ENCODE measurements at places on chromosomes 12 and 14.

GRCh38 chr12:12792421-12792820 is 7.0 kb downstream of the APOLD1 start:
- H3K4me1 ChIP-seq: peaks cover 13% of the 10 kb centered on the region
- no peaks in the 10 kb centered on the region for H3K27me3 ChIP-seq
- H3K27ac ChIP-seq: no peak overlapping the region
- H3K36me3 ChIP-seq: no peaks in the 10 kb centered on the region
- no peak for DNase-seq

DNA sequence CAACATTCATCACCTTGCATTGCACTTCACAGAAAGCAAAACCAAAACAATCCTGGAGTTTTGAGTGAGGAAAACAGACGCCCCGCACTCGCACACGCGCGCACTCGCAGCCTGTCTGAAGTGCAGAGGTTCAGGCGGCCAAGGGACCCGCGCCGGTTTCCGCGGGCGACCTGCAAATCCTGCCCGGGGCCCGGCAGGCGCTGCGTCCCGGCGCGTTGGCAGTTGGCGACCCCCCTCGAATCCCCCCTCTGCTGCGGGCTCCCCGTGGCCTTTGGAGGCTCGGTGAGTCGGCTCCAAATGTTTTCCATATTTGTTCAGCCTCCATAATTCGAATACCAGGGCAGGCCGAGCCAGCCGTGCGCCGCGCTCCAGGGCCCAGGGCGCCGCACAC is at the start of gene SSPN:
SSPN (plus strand) TSS at position 324 of the 391 bp plus-strand sequence. CDS start 100 bp downstream, outside the sequence.
- H3K4me1 ChIP-seq: no peaks in the 10 kb centered on the region
- H3K4me3 ChIP-seq: peak within 1 kb of the TSS; percentile 52
- H3K27me3 ChIP-seq: peaks cover 6% of the 10 kb centered on the region

DNA sequence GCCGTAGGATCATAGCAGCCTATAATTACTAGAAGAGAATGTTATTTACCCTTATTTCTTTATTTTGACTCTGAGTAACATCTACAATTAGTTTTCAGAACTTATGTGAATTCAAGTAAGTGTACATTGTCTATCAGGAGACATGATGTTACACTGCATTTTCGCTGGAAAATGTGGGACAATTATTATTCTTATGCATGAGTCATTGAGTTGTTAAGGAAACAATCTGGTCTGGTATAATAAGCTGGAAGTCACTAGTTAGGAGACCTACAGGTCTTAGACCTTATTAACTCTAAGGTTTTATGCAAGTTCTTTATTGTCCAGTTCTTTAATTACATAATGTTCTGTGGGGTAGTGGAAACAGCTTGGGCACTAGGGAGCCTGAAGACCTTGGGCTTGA is 5.8 kb downstream of the KTN1 start:
- no peaks in the 10 kb centered on the region for H3K36me3 ChIP-seq
- no peak for DNase-seq
- peaks cover 8% of the 10 kb centered on the region for H3K4me1 ChIP-seq
- H3K27me3 ChIP-seq: no peaks in the 10 kb centered on the region

DNA sequence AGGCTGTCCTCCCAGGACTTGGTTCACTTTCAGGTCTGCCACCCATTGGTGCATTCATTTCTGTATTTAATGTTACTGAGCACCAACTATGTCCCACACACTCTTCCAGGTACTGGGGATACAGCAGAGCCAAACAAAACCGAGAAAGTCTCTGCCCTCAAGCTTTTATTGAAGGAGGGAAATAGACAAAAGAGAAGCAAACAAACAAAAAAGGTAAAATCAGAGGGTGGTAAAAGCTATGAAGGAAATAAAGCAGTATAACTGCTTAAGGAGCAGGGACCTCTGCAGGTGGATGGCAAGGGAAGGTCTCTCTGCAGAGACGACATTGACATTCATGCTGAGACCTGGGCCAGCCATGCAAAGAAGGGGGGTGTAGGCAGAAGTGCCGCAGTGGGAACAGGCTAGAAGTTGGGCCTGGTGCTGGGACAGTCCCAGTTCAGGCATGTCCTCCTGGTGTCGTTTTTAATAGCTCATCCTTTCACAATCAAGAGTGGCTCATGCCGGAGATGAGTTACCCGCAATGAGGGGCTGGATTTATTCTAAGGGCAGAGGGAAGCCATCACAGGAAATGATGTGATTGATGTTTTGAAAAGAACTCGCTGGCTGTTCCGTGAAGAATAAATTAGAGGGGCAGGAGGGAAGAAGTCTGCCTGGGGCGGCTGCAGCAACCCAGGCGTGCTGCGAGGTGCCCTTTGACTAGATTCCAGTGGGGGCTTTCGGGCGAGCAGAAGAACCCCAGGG is 72.8 kb downstream of the IRF2BPL start:
- H3K36me3 ChIP-seq: no peaks in the 10 kb centered on the region
- peak overlapping the region; percentile 100 for H3K27ac ChIP-seq
- DNase-seq: peak; percentile 66
- H3K4me1 ChIP-seq: peaks cover 69% of the 10 kb centered on the region
- H3K27me3 ChIP-seq: no peaks in the 10 kb centered on the region
- H3K4me3 ChIP-seq: peak overlapping the region; percentile 68

DNA sequence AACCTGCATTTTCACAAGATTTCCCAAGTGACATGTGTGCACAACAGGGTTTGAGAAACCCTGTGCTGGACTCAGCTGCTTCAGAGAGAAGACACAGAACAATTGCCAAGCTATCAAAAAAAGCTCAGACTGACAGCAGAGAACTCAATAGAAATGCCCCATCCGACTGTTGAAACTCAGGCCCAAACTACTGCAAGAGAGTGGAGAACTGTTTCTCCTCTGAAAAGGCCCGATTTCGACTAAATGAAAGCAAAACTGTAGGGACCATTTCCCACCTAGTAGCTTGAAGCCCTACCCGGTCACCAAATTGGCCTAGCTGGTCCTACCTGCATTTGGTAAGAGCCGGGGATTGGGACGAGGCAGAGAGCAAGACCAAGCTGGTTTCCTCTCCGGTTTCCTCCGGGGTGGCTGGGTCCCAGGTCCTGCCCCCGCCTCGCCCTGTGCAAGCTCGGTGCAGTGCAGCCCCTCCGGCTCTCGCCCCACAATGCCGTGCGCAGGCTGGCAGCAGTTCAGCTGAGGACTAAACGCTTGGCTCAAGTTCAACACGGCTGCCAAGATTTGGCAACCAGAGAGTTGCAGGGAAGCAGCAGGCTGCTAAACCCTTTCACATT is 1180.6 kb downstream of the VRK1 start:
- no peak for DNase-seq
- no peaks in the 10 kb centered on the region for H3K4me1 ChIP-seq
- no peaks in the 10 kb centered on the region for H3K36me3 ChIP-seq
- H3K4me3 ChIP-seq: no peak overlapping the region

DNA sequence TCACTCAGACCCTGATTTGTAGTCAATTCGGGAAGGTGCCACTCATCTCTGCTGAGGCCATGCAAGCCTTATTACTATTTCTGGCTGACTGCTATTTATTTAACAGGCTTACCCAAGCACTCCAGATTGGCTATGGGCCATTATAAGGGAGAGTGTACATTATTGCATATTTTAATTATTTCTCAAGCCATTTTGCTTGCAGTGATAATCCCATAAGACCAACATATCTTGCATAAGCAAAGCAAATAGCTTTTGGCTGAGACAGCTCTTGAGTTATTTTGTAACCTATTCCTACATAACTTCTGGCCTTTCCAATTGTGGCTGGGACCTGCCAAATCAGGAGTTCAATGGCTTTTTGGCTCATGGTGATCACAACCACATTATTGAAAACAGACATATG is 509.6 kb upstream of the USP15 start:
- H3K27ac ChIP-seq: no peak overlapping the region
- no peak overlapping the region for H3K4me3 ChIP-seq
- DNase-seq: no peak
- H3K27me3 ChIP-seq: no peaks in the 10 kb centered on the region
- no peaks in the 10 kb centered on the region for H3K36me3 ChIP-seq
- no peaks in the 10 kb centered on the region for H3K4me1 ChIP-seq

DNA sequence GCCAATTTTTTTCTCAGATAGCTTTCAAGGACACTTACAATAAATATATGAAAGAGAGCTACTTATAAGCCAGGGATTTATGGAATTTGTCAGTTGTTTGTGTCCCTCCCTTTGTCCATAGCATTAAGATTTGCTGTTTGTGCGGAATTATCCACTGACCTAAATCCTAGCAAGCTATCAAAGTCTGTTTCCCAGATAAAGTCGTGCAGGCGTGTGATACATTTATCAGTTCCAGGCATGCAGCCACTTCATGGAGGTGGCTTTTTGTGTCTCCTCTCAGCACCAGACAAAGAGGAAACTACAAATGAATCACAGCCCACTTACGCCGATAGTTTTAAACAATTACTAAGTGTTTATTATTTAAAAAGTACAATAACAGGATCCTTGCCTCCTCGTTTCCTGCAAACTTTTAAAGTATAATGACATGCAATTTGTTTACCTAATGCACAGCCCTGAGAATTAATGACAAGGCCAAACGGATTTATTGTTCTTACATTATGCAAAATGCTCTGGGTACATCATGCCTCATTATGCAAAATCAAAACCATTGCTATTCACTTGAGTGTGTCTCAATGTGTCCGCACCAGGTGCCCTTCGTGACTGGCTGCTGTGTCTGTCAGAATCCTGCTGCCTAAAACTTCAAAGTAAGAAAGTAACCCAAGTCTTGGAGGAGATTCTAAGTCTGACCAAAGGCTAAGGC is 423.2 kb downstream of the GLT1D1 start:
- H3K4me1 ChIP-seq: no peaks in the 10 kb centered on the region
- no peak overlapping the region for H3K27ac ChIP-seq
- no peaks in the 10 kb centered on the region for H3K36me3 ChIP-seq
- H3K27me3 ChIP-seq: no peaks in the 10 kb centered on the region
- no peak for DNase-seq

DNA sequence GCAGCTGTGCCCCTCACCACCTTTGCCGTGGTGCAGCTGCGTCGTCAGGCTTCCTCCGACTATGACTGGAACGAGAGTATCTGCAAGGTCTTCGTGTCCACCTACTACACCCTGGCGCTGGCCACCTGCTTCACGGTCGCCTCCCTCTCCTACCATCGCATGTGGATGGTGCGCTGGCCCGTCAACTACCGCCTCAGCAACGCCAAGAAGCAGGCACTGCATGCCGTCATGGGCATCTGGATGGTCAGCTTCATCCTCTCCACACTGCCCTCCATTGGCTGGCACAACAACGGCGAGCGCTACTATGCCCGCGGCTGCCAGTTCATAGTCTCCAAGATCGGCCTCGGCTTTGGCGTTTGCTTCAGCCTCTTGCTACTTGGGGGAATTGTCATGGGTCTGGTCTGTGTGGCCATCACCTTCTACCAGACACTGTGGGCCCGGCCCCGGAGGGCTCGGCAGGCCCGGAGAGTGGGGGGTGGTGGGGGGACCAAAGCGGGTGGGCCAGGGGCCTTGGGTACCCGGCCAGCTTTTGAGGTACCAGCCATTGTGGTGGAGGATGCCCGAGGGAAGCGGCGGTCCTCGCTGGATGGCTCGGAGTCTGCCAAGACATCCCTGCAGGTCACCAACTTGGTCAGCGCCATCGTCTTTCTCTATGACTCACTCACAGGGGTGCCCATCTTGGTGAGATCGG is 2.6 kb downstream of the GPR162 start:
- peaks cover 22% of the 10 kb centered on the region for H3K27me3 ChIP-seq
- no peak overlapping the region for H3K27ac ChIP-seq
- DNase-seq: no peak
- H3K4me3 ChIP-seq: no peak overlapping the region

DNA sequence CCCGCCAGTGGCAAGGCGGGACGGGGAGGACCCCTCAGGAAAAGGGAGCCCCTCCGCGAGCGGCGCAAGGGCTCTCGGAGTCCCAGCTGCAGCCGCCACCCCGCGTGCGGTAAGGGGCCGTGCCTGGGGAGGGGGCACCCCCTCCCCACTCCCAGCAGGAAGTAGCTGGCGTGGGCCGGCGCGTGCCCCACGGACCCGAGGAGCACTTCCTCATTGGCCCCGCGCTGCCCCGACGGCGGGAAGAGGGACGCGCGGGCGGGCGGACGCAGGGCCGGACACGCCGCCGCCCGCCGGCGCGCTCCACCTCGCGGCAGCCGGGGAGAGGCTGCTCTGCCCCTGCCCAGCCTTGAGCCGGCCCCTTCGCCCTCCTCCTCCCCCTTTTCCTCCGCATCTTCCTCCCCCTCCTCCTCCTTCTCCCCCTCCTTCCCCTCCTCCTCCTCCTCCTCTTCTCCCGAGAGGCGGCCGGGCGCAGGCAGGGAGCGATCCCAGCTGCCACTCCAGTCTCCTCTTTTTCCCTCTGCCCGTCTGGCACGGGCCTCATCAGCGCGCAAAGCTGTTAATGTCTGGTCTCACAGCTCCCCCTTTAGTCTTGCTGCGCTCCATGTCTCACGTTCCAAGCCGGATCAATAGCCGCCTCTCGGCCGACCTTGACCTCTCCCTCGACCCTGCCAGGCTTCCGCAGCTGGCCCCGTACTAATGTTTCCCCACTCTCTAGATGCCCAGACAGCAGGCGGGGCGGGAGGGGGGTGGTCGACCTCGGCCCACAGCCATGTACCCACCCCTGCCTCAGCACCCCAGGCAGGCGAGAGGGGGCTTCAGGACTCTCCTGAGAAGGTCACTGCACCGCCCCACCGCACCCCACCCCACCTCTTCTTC is 2.6 kb upstream of the BCL11B start:
- no peak overlapping the region for H3K4me3 ChIP-seq
- no peak overlapping the region for H3K27ac ChIP-seq
- H3K27me3 ChIP-seq: peaks cover 33% of the 10 kb centered on the region
- no peaks in the 10 kb centered on the region for H3K36me3 ChIP-seq

DNA sequence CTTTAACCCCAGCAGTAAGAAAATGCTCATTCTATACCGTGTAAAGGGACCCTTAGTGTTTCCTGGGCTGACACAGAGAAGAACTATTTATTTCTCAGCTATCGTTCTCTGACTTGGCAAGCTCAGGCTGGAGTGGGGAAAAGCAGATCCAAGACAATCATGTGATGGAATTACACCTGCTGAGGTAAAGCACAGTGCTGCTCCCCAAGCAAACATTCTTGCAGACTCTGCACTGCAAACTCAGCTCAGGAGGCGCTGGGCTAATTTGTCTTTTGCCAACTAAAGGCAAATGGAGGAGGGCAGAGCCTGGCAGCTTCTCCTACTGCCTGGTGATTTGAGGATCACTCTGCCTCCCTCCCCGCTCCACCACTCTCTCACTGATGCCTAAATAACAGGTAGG is 57.8 kb upstream of the FUT8 start:
- H3K4me1 ChIP-seq: peaks cover 68% of the 10 kb centered on the region
- no peak overlapping the region for H3K4me3 ChIP-seq
- no peaks in the 10 kb centered on the region for H3K36me3 ChIP-seq
- no peak for DNase-seq
- peak overlapping the region; percentile 65 for H3K27ac ChIP-seq
- H3K27me3 ChIP-seq: no peaks in the 10 kb centered on the region

DNA sequence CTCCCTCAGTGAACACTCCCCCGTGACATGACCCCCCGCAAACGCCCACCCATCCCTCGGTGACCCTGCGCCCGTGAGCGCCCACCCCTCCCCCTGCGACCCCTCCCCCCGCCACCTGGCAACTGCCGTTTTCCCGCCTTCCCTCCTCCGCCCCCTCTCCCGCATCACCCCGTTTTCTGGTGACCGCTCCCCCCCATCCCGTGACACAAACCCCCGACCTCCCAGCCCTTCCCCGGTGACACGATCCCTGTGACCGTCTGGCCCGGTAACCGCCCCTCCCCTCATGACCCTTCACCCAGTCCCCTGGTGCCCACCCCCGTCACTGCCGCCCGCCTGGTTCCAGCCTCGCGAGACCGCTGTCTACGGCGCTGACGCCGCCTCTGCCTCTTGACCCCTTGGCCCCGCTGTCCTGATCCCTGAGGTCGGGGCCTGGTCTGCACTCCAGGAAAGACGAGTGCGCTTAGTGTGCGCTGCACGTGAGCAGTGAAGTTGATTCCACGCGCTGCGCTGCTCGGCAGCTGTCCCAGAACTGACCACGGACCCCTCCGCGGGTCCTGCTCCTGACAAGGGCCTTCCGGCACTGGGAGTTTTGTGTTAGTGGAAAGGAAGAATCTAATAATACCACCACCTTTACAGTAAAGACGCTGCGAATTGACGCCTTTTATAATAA is 59.4 kb downstream of the DDX51 start:
- no peaks in the 10 kb centered on the region for H3K36me3 ChIP-seq
- peak overlapping the region; percentile 88 for H3K4me3 ChIP-seq
- H3K27me3 ChIP-seq: no peaks in the 10 kb centered on the region
- no peaks in the 10 kb centered on the region for H3K4me1 ChIP-seq

All from GM12878 (cell line).